ENCODE measurements at places on chromosomes 2 and 18.

DNA sequence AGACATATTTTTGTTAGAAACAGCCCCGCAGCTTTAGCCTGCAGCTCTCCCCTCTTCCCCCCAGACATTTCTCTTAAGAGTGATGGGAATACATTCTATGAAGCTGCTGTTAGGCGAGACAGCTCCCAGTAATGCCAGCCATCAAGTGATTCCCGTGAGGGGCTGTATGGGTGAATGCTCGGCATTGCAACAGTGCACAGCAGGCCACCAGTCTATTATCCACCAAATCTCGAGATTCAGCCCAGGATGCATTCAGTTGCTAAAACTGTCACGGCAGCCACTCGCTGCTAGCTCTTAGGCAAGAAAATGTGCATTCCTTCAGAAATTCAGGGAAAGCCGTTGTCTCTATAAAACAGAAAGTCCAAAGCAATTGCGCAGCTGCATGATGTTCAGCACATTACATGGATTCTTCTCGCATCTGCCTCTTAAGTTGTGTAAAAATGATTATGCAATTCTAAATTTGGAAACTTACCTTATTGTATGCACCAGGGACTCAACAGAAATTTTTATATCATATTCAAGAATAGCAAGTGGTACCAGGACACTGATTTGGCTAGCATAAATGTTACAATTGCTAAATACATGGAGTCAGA is 211.3 kb upstream of the ARL4C start:
- no peak for DNase-seq

GRCh38 chr2:71721362-71721665 is 268.0 kb downstream of the DYSF start:
- no peak for DNase-seq

- no peak for DNase-seq
These were observed 79.7 kb downstream of the STRN start for GRCh38 chr2:36886664-36887063.

GRCh38 chr18:48228841-48229240 is 180.3 kb downstream of the ZBTB7C start:
- DNase-seq: no peak

DNA sequence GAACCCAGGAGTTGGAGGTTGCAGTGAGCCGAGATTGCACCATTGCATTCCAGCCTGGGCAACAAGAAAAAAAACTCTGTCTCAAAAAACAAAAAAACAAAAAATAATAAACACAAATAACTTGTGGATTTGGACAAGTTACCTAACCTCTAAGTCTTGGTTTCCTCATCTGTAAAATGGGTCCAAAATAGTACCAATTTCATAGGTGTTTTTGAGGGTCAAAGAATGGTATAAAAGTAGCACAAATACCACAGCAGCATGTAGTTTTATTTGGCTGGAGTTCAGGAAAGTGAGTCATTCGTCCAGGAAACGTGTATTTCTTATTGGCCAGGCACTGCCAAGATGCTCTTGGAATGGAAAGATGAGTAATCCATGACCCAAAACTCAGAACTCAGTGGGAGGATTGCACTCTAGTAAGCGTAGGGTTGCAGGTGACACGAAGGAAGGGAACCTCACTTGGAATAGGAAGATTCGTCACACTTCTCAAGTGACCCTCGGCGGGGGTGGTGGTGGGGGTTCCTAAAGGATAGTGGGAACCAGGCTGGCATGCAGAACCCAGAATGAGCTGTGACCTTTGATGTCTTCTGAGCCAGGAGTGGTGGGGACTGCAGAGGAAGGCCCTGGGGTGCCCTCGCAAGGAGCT is 24.4 kb downstream of the GRHL1 start:
- DNase-seq: peak; percentile 80

DNA sequence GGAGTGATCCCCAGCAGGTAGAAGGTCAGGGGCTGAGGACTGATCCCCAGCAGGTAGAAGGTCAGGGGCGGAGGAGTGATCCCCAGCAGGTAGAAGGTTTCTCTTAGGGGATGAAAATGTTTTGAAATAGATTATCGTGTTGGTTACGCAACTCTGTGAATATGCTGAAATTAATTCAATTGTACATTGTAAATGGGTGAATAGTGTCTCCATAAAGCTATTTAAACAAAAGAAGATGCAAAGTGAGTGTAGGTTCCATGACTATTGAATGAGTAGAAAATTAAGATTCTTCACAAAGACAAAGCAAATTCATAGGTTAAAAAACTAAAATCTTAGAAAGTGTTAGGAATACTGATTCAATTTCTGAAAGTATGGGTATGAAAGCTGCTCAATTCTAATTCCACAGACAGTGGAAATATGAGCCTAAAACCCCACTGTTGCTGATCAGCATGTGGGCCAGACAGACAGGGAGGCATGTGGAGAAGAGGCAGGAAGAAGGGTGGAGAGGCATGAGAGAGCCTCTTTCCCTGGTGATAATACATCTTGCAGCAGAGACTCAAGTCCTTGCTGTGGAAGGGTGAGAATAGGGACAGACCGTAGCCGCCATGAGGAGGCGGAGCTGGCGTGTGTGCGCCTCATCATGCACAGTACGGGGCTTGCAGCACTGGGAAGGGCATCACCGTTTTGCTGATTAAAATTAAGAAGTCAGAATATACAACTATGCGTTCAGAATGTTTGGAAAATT is 85.9 kb upstream of the NFATC1 start:
- no peak for DNase-seq

- no peak for DNase-seq
These were observed 164.9 kb upstream of the NT5C1B start for GRCh38 chr2:18754286-18754685.

- peak; percentile 21 for DNase-seq
These were observed 258.0 kb downstream of the CNTNAP5 start for GRCh38 chr2:124283096-124283495.

- no peak for DNase-seq
These were observed 1656.7 kb upstream of the NXPH2 start for GRCh38 chr2:140436936-140437335.

GRCh38 chr18:45254709-45255082 is 360.6 kb upstream of the SLC14A2 start:
- DNase-seq: no peak

- no peak for DNase-seq
These were observed 96.4 kb downstream of the CDCA7 start for GRCh38 chr2:173451118-173451517.

DNA sequence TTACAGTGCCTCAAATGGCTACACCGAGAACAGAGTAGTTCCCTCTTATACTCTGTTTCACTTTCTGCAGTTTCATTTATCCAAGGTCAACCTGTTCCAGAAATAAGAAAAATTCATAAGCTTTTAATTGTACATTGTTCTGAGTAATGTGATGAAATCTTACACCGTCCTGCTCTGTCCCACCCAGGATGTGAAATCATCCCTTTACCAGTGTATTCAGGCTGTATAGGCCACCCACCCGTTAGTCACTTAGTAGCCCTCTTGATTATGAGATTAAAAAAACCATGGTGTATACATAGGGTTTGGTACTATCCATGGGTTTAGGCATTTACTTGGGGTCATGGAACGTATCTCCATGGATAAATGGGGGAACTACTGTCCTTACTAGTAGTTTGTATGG is 29.8 kb downstream of the STARD6 start:
- no peak for DNase-seq

DNA sequence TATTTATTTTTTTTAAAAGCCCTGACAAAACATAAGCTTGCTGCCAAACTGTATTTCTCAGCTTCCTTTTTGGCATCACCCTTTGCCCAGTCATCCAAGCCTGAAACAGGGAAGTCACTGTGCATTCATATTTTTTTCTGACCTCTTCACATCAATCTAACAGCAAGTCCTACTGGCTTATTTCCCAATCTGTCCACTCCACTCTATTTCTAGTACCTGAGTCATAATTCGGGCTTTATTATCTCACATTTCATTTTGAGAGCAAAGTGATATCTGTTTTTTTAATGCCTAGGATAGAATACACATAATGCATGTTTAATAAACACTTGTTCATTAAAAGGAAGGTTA is 5.1 kb downstream of the HNMT start:
- DNase-seq: peak; percentile 41

- peak; percentile 6 for DNase-seq
These were observed 1.5 kb upstream of the GDF7 start for GRCh38 chr2:20665243-20666004.

DNA sequence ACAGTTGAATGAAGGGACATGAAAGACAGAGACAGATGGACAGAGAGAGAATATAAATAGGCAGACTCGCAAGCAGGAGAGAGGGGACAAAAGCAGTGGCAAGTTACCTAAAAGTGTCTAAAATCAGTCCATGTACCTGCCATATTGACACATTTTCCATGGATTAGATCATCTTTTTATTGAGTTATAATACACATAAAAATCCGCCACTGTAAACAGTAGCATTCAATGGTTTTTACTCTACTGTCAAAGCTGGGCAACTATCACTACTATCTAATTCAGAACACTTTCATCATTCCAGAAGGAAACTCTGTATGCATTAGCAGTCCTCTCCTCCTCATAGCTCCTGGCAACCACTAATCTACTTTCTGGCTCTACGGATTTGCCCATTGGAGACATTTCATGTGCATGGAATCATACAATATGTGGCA is 10.1 kb downstream of the CFAP210 start:
- DNase-seq: no peak

GRCh38 chr18:32888306-32888705 is 115.5 kb upstream of the KLHL14 start:
- DNase-seq: no peak

GRCh38 chr2:118112771-118113334 is 24.6 kb downstream of the INSIG2 start:
- no peak for DNase-seq

DNA sequence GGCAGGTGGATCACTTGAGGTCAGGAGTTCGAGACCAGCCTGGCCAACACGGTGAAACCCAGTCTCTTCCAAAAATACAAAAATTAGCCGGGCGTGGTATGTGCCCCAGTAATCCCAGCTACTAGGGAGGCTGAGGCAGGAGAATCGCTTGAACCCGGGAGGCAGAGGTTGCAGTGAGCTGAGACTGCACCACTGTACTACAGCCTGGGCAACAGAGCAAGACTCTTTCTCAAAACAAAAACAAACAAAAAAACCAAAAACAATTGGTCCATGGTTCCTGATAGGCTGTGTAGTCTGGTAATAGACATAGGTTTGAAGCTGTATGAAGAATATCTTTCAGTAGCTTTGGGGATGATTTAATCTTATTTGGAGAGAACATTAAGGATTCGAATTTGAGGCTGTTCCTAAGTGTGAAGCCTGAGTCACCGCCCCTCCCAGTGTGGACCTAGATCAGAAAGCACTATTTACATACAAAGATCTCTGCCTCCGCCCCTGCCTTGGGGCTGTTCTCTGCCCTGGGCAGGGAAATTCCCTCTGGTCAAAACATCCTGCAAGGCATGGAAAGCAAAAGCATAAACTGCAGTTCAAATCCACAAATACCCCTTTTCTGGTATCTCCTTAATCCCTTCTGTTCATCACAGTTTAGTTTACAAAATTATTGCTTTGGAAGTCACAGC is 52.8 kb upstream of the PMAIP1 start:
- no peak for DNase-seq

GRCh38 chr2:39494784-39495251 is 57.7 kb upstream of the MAP4K3 start:
- DNase-seq: no peak

GRCh38 chr2:127193967-127194280 is 26.2 kb downstream of the CYP27C1 start:
- DNase-seq: no peak

- no peak for DNase-seq
These were observed 8.5 kb downstream of the DSC1 start for GRCh38 chr18:31154181-31154580.

- DNase-seq: peak; percentile 56
These were observed 194.1 kb downstream of the SS18 start for GRCh38 chr18:25896178-25896780.

GRCh38 chr2:71629273-71629672 is 175.9 kb downstream of the DYSF start:
- DNase-seq: no peak

DNA sequence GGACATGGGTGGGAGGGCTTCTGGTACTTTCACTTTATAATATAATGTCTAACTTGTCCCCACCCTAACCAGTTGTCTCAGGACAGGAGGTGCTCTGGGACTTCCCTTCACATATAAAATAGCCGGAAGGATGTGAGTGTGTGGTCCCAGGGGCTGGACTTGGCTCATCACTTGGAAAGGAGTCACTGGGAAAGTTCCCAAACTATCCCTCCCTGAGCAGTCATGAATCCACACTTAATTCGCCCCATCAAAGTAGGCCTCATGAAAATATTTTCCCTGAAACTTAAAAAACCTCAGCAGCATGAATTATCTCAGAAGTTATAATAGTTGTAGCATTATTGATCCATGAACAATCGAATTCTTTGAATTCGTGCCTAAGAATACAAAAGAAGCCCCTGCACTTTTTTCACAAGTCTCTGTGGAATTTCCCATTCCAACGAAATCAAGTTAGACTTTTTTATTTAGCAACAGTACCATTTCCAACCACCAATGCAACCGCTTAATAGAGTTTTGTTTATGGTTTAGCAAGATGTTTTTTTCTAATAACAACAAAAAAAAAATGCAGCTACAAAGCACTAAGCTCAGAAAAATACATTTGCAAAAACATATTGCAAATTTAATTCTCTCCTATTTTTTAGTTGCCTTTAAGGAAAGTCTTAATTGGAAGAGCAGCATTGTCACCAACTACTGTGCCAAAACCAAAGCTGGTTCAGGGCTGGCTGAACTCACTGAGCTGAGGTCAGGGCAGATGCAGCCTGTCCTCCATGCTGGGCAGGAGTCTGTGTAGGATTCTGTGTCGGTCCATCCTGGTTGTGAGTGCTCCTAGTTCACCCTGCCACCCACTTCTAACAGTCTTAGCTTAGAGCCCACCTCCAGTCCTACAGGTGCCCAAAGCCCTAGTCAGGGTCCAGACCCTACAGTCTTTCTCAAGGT is 68.8 kb upstream of the SPTBN1 start:
- no peak for DNase-seq

- no peak for DNase-seq
These were observed 871.2 kb upstream of the POU3F3 start for GRCh38 chr2:103982691-103983090.

DNA sequence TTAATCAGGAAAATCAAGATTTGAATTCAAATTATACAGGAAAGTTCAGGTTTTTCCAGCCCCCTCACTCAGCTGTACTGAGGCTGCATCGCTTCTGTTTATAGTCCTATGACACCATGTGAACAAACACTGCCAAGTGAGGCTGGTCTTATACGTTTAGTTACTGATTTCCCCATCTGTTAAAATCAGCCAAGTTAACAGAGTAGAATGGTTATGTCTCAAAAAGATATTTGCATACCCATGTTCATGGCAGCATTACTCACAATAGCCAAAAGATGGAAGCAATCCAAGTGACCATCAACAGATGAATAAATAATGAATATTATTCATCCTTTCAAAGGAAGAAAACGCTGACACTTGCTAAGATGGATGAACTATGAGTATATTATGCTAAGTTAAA is 43.8 kb downstream of the REEP1 start:
- DNase-seq: no peak

DNA sequence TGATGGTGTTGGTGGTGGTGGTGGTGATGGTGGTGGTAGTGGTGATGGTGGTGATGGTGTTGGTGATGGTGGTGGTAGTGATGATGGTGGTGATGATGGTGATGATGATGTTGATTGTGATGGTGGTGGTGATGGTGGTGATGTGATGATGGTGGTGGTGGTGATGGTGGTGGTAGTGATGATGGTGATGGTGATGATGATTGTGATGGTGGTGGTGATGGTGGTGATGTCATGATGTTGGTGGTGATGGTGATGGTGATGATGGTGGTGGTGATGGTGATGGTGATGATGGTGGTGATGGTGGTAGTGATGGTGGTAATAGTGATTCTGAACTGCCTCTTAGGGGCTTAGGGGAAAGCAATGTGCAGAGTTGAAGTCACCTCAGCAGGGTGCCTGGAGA is 760.7 kb downstream of the GALR1 start:
- no peak for DNase-seq
